GM13977 (cell line): ENCODE measurements at places on chromosomes 12 and 14.

DNA sequence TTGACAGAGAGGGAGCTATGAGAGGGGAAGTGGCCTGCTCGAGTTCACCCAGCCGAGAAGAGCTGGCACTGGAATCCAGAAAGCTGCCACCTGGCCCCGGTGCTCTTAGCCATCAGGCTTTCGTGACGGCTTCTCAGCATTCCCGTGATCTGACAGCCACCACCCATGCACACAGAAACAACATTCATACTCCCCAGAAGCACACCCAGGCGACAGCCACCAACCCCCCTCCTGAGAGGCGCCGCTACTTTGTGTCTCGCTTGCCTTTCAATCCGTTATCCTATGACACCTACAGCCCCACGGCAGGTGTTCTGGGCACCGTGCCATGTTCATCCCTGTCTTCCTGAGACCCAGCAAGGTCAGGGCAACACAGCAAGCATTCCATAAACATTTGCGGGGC, 31.4 kb downstream of the PSMC1 start:
- DNase-seq, result no peak

GRCh38 chr14:62187265-62187664, 425.0 kb downstream of the SNAPC1 start:
- no peak for DNase-seq

GRCh38 chr14:40197344-40197743, 765.1 kb upstream of the FBXO33 start:
- DNase-seq, result no peak

DNA sequence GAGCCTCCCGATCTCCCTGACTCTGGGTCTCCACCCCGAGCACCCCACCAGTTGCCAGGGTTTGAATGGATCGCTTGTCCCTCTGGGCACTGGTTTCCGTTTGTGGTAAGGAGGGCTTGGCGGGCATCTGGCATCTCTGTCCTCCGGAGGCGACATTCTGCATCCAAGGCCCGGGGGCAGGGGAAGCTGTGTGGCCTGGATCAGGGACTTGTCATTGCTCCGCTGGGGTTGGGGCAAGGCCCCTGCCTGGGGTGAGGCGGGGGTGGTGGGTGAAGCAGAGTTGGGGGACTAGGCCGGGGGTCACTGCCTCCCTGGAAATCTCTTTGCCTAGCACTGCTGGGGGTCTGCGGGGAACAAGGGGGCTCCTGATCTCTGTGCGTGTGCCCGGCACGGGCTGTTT, 30.2 kb downstream of the KIF26A start:
- no peak for DNase-seq

DNA sequence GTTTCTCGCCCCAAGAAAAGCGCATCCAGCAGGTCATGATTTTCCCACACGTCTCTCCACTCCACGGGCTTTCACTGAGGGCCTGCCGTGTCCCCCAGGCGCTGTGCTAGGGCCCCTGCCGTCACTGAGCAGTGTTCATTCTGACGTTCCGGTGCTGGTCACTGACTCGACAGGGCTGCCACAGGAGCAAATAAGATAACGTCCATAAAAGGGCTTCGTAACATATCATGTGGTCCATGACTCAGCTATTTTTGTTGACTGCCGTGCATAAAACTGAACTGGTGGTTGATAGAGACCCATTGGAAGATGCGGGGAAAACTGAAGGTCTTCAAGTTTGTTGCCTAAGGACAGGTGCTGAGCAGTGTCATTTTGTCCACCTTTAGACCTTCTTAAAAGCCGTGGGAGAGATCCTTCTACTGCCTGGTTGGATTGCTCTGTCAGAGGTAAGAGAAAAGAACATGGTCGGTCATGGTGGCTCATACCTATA, 46.3 kb downstream of the ADGRD1 start:
- DNase-seq, result no peak

DNA sequence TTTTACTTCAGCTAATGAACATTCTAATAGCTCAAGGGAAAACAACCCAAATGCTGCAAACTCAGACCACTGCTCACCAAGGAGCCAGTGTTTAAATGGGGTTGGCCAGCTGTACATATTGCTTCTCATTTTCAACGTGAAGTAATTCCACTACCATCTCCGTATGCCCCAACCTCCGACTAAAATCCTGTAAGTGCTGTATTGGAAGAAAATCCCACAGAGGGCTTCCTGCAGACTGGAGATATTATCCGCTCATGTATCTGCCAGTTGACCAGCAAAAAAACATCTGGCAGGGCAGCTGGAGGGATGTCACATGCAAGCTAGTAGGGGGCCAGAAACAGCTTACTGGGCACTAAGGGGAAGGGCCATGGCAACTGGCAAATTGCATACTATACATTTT, 485.0 kb downstream of the SNAPC1 start:
- no peak for DNase-seq

GRCh38 chr12:53174881-53175491, 5.5 kb upstream of the ZNF740 start:
- no peak for DNase-seq

- no peak for DNase-seq
Measured at GRCh38 chr14:24673534-24674203, 39.7 kb upstream of the GZMB start.

- no peak for DNase-seq
Measured at GRCh38 chr12:121975021-121975420, 46.7 kb upstream of the BCL7A start.

DNA sequence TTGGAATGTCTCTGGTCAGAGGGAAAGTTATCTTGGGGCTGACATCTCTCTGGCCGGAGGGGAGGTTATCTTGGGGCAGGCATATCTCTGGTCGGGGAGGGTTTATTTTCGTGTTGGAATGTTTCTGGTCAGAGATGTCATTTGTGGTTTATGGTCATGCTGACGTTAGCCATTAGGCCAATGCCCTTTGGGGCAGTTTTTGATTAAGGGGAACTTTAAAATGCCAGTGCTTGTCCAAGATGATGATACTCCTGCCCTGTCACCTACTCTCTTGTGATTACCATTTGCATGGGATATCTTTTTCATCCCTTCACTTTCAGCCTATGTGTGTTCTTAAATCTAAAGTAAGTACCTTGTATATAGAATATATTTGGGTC, 29.0 kb upstream of the A2M start:
- DNase-seq, result no peak
